ENCODE measurements at places on chromosomes 11 and 22.

DNA sequence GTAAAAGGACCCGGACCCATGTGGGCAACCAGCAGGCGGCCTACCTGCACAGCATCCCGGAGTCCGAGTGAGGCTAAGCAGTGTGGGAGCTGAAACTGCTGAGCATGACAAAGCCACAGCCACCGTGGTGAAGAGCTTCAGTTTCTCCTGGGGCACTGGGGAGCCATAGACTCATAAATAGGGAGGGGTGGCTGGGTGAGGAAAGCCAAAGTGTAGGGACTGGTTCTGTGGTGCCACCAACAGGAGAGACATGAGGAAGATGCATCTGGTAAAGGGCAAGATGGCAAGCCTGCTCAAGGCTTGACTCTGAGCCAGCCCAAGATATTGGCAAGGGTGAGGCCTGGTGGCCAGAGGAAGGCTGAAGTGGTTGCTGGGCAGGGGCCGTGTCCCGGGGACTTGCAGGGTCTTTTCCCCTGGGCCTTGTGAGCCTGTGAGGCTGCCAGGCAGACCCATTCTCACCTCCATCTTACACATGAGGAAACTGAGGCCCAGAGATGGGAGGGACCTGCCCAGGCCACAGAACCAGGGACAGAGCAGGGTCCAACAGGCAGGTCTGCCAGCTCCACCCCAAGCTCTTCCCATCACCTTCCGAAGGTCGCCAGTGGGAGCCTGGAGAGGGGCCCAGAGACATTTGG is 30.4 kb downstream of the CYTH4 start:
- no peak for DNase-seq

GRCh38 chr11:45105984-45106375 is 40.5 kb upstream of the PRDM11 start:
- no peak for DNase-seq

DNA sequence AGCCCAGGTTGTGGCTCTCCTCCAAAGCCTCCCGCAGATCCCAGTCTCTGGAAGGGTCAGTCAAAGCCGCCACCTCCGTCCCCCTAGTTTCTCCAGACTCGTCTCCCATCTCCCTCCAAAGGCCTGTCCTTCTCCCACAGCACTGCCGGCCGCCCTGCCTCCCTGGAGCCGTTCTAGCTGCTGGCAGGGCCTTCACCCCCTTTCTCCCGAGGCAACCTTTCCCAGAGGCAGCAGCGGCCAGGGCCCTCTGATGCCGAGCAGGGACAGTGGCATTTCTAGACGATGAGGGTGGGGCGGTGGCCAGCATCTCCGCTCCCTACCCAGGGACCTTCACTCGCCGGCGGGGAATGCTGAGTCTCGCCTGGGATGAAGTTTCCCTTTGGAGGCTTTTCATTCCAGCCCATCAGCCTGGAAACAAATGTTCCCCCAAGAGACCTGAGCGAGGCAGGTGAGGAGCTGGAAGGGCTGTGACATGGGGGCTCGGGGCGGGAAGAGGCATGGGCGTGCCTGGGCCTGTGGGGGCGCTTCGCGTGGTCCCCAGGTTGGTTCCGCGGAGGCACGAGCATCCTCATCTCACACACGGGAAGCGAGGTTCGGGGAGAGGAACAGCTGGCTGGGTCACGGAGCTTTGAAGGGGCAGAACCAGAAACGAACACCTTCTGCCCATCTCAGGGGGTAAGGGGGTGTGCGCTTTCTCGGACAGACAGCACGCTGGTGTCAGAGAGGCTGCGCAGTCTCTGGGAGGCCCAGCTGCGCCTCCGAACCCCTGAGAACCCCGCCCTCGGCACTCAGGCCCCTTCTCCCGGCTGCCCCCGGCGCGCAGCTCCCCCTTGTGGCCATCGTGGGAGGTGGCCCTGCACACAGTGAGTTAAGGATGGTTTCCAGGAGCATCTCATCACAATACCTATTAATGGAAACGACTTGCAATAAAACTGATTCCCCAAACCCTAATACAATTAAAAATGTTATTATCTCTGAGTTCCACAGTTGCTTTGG is 18.1 kb upstream of the KLHL35 start:
- DNase-seq = no peak

- no peak for DNase-seq
Measured at GRCh38 chr11:94826415-94826814, 58.3 kb downstream of the AMOTL1 start.

DNA sequence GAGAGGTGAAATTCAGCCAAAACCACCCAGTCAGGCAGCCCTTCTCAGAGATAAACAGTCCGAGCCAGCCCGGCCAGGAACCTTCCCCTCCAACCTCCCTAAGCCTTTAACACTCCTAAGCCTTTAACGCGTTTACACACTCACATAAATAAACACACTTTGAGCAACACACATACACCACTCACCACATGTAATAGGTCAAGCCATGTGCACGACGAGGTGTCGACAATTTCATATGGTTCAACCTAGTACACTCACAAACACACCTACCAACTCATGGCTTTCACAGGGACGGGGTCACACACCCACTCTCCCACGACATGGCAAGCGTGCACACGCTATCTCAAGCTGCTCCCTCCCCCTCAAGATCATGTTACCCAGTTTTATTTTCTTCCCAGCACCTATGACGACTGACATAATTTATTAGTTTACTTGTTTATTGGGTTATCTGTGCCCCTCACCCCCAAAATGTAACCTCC is 15.5 kb downstream of the SLC43A1 start:
- no peak for DNase-seq

- no peak for DNase-seq
Measured at GRCh38 chr11:20087118-20087521, 73.2 kb downstream of the DBX1 start.

GRCh38 chr22:19761725-19762567 is 1.4 kb downstream of the TBX1 start:
- DNase-seq = no peak

- no peak for DNase-seq
Measured at GRCh38 chr22:36986242-36986821, 32.9 kb downstream of the TST start.

DNA sequence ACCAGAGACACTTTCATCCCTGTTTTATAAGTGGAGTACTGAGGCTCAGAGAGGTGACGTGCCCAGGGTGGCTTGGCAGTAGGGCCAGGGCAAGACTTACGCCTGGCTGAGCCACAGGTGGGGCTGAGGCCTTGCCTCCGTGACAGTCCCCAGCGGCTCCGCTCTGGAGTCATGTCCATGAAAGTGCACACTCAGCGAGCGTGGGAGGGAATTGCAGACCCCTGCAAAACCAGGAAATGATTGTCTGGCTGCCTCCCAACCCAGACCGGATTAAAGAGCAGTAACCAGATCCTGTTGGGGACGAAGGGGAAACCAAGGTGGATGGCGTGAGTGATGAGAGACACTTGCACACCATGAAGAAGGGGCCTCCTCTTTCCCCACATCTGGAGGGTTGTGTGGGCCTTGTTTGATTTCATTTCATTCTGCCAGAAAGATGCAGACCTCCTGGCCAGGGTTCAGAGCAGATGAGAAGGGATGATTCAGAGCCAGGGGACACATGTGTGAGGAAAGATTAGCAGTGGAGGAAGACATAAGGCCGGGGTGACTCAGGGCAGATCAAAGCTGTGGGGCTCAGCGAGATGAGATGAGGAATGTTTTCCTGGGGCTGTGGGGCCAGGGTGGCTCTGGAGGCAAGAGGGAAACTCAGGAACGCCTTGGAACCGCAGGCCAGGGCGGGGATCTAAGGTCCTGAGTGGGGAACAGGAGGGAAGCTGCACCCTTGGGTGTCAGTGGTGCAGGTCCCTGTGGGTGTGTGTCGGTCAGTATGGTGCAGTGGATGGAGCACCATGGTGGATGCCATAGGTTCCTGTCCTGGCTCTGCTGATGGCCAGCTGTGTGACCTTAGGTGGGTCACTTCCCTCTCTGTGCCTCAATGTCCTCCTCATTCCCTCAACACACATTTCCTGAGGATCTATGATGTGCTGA is 29.9 kb upstream of the LRRC32 start:
- no peak for DNase-seq

- DNase-seq = no peak
Measured at GRCh38 chr11:19907008-19907579, 194.5 kb downstream of the NAV2 start.

- no peak for DNase-seq
Measured at GRCh38 chr11:46263120-46263519, 14.3 kb upstream of the CREB3L1 start.

DNA sequence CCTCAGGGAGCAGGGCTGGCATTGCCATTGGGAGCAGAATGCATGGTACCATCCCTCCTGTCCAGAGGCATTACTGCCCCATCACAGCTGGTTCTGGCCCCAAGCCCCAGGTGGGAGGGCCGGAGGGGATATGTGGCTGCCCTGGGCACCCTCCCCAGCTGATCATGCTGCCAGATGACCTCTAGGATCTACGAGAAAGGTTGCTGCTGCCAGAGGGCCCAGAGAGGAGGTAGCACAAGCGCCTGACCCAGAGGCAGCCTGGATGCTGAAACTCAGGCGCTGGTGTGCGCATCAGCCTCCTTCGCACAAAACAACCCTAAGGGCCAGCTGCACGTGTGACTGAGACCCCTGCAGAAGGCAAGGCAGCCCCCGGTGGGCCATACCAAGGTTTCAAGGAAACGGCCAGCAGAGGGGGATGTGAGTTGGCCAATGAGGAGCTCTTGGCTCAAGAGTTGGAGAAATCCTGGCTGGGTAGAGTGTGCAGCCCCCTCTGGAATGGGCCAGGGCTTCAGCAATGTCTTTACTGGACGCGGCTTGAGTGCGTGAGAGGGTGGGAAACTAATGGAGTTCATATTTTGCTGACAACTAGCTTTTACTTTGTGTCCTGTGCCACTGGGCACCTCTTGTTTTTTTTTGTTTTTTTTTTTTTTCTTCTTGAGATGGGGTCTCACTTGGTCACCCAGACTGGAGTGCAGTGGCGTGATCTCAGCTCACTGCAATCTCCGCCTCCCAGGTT is 88.3 kb upstream of the PARVA start:
- DNase-seq = no peak

DNA sequence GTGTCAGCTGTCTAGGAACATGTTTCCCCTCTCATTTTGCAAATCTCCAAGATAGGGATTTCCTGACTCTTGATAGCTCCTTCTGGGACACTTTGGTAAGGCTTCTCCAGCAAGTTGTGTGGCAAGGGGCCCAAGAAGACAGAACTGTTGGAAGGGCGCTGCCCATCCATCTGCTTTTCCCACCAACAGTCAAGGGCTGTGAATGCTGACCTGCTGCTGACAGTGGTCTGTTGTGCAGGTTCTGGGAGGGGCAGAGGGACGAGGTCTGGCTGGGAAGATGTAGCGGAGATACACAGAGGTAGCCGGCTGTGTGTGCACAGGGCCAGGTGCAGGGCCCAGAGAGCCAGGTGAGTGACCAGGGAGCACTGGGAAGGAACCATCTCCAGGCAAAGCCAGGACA is 12.2 kb downstream of the BCR start:
- DNase-seq = no peak

GRCh38 chr11:18012122-18012905 is 533 bp downstream of the SERGEF start:
- peak; percentile 5 for DNase-seq

- DNase-seq = no peak
Measured at GRCh38 chr22:33625959-33626358, 294.3 kb downstream of the LARGE1 start.

GRCh38 chr11:77069336-77069968 is 2.7 kb downstream of the CAPN5 start:
- no peak for DNase-seq

DNA sequence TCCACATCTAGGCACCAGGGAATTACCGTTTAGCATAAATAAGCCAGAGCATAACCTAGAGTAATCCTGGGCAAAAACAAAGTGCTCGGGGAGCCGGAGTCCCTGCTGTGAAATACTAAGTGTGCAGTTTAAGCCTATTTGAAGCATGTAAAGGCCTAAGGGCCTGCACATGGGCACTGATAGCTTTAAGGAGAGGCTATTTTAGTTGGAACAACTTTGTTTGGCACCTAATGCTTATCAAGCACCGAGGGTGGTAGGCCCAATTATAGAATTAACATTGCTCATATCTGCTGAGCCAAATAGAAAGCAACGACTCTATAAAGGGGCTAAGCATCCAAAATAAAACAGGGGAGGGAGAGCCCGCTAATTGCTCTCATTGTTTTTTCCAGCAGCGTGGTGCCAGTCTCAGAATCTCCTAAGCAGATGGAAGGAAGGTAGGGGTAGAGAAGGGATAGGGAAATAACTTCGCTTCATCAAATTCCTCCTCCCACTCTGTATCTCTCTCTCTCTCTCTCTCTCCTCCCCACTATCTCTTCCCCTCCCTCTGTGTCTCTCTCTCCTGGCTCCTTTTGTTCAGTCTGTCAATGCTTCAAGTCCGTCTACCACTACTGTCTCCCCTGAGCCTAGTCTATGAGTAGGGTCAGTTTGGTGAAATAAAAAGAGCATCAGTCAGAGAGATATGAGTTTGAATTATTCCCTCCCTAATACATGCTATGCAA is 292.8 kb downstream of the NXPE2 start:
- no peak for DNase-seq

- no peak for DNase-seq
Measured at GRCh38 chr11:45541693-45542434, 123.6 kb downstream of the CHST1 start.

- DNase-seq = no peak
Measured at GRCh38 chr11:70251659-70252321, 18.7 kb upstream of the PPFIA1 start.

DNA sequence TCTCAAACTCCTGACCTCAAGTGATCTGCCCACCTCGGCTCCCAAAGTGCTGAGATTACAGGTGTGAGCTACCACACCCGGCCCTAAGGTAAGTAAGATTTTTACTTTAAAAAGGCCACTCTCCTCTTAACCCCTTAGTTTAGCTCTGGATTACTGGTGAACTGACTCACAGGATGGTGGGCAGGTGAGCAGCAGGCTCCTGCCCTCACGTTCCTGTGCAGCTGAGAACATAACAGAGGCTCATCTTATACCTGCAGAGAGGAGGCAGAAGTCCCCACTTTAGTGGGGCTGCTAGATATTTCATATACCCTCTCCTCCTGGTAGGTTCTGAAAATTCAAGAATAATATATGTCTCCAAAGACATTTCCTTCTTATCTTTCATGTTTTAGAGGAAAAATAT is 17.1 kb upstream of the SERPIND1 start:
- no peak for DNase-seq

DNA sequence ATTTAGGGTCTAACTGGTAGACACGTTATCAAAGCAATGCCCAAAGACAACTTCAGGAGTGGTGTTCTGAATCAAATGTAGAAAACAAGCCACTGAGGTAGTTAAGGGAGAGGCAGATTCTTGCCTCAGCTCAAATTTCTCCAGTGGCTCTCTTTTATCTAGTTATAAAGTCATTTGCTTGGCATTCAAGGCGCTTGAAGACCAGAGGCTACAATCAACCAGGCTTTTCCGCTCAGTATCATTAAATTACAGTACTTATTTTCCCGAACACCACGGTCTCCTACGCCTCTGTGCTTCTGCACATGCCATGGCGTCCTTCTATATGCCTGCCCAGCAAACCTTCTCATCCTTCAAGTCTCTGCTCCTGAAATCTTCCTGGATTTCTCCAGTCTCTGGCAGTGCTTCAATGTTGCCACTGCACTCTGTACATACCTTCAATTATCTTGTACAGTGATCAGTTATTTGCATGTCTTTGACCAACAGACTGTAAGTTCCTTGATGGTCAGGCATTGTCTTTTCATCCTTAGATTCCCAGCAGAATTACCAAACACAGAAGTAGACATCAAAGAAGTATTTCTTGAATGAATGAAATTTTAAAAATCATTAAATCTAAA is 1.4 kb downstream of the POGLUT3 start:
- DNase-seq = no peak

Data from activated CD8-positive, alpha-beta memory T cell treated with anti-CD3 and anti-CD28 coated beads for 48 hours (primary cell).